ENCODE measurements at places on chromosomes 3 and 15. TPM values are rescaled to one million over a fixed set of nuclear protein-coding genes. Genes with fewer than 3 reads are reported as not detected.

PPARG gene
- 14.7 TPM for total RNA-seq

TRAT1 gene
- total RNA-seq = not detected

MST1R gene
- 5.6 TPM for total RNA-seq

HHATL gene
- not detected for total RNA-seq

GOLGA6L10 gene
- 1.2 TPM for total RNA-seq

CLSTN2 gene
- 3.0 TPM for total RNA-seq

CDCP1 gene
- total RNA-seq = 53.5 TPM

TGM4 gene
- total RNA-seq = not detected

ACP3 gene
- total RNA-seq = not detected

POLQ gene
- total RNA-seq = 9.2 TPM

GHSR gene
- not detected for total RNA-seq

FBLN2 gene
- total RNA-seq = 1.1 TPM

SH2D7 gene
- total RNA-seq = not detected

IL16 gene
- total RNA-seq = 0.12 TPM

ATP13A5 gene
- not detected for total RNA-seq

LRRIQ4 gene
- not detected for total RNA-seq

DNA sequence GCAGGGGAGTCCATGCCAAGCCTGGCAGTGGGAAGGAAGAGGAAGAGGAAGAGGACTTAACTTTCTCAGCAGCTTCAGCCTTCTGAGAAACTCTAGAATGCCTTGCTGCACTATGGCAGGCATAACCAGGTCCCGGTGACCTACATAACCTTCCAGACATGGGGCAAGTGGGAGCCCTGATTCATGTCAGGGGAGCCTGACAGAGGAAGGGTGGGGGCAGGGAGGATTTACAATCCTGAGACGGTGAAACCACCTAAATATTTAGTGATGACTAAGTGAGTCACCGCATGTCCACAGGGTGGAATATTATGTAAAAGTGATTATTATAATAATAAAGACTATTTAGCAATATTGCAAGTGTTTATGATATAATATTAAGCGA, 46.7 kb downstream of the AMOTL2 start:
- DNase-seq = no peak

GRCh38 chr3:79018671-79019136, 749.1 kb downstream of the ROBO1 start:
- DNase-seq = no peak

GRCh38 chr15:77607894-77608261, 24.8 kb downstream of the LINGO1 start:
- no peak for DNase-seq

DNA sequence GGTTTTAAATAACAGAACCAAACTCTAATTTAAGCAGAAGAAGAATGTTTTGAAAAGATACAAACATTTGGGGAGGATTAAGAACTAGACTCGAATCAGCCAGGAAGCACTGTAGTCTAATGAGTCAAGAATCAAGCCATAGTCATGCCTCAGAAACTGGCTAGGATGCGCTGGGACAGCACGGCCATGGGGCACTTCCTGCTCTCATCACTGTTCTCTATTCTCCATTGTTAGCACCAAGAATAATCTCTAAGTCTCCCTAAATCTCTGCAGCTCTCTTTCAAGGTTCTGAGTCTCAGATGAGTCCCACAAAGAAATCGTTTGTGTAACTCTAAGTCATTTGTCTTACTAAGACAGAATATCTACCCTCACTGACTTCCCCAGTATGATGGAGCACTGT, 399.0 kb upstream of the KCNMB2 start:
- no peak for DNase-seq

GRCh38 chr15:36696196-36696595, 116.8 kb downstream of the CDIN1 start:
- DNase-seq = no peak

GRCh38 chr15:93121107-93121506, 32.1 kb upstream of the RGMA start:
- DNase-seq = no peak

DNA sequence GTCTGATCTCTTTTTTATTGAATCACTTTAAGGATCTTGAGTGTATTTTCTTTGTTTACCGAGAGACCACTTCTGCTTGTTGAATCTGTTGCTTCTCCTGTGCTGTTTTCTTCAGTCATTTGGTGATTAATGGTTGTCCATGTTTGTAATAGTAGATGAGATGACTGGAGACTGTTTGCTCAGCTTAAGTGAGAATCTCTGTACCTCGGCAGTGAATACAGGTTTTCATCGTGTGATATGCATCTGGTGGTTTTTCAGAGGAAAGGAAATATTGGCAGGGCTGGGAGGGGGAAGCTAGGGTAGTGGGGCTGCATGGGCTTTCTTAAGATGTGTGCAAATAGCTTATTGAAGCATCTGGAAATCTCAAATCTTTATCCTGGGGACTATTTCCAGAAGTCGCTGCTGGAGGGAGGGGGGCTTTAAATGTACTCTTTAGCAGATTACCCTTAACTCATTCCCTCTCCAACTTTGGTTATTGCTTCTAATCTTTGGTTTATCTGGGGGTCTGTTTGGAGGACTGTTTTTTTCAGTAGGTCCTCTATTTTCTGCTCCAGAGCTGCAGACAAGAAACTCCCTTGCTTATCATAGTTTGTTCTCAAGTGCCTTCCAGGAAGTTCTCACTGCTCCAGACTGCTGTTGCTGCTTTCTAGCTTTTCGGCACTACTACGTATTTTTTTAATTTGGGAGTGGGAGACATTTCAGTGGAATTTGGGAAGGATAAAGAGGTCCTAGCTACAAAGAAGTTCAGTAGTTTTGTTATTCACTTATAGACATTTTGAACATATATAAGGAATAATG, 19.4 kb downstream of the CMTM8 start:
- DNase-seq = no peak

- no peak for DNase-seq
Measured at GRCh38 chr15:71282076-71282475, 166.8 kb downstream of the THSD4 start.

DNA sequence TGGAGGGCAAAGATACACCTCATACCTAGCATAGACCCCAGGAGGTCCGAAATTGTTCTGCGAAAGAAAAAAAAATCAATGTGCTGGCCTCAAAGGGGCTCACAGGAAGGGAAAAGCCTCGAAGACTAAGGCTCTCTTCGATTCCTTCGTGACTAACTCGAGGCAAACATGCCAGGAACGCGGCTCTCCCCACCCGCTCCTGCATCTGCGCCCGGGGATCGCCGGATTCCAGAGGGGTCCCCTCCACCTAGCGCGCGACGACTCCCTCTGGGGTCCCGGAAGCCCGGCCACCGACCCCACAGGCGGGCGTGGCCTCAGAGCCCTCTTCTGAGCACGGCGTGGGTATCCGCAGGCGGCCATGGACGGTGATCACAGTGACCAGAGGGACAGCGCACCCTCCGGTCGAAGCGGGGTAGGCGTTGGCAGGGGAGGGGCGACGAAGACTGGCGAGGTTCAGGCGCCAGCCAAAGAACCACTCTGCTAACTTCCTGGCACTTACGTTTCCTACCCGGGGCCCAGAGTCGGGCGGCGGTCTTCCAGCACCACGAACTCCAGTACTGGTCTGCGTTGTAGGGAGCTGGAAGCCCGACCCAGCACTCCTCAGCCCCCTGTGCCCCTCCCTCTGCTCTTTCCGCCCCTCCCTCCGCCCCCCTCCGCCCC, 515 bp upstream of the EIF3J start:
- peak; percentile 33 for DNase-seq

DNA sequence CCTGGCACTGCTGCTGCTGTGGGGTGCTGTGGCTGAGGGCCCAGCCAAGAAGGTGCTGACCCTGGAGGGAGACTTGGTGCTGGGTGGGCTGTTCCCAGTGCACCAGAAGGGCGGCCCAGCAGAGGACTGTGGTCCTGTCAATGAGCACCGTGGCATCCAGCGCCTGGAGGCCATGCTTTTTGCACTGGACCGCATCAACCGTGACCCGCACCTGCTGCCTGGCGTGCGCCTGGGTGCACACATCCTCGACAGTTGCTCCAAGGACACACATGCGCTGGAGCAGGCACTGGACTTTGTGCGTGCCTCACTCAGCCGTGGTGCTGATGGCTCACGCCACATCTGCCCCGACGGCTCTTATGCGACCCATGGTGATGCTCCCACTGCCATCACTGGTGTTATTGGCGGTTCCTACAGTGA, 2.1 kb downstream of the GRM2 start:
- DNase-seq = no peak

- no peak for DNase-seq
Measured at GRCh38 chr3:39903253-39903652, 93.8 kb downstream of the MYRIP start.

- DNase-seq = no peak
Measured at GRCh38 chr15:44093836-44094235, 101.2 kb downstream of the FRMD5 start.

DNA sequence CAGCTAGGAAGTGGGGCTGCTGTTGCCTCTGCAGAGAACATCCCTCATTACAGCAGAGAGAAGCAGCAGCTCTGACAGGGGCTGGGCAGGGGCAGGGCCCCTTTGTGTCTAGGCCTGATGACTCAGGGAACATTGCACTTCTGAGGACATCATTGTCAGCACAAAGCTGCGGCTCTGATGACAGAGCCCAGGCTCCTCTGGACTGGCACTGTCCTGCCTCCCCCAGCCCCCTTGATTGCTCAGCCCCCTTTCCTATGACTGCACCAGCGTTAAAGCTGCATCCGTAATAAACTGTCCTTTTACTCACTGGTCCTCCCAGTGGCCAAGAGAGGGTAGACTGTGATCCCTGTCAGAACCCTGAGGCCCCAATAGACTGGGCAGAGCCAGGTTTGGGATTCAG, 18.3 kb downstream of the TRH start:
- DNase-seq = no peak

- no peak for DNase-seq
Measured at GRCh38 chr3:141285570-141285969, 53.9 kb downstream of the PXYLP1 start.

GRCh38 chr3:32958509-32958908, 7.1 kb downstream of the CCR4 start:
- DNase-seq = no peak

DNA sequence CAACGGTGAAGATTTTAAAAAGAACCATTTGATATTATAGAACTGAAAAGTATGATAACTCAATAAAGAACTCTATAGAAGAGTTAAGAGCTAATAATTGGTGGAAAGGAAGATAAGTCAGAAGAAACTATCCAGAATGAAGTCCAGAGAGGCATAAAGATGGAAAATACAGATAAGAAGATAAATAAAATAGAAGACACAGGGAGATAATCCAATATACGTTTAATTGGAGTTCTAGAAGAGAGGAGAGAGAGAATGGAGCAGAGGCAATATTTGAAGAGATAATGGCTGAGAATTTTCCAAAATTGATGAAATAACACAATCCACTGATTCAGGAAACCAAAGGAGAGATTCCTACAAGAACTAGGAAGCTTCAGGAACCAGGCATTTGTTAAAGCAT, 49.8 kb upstream of the EPHB3 start:
- no peak for DNase-seq

DNA sequence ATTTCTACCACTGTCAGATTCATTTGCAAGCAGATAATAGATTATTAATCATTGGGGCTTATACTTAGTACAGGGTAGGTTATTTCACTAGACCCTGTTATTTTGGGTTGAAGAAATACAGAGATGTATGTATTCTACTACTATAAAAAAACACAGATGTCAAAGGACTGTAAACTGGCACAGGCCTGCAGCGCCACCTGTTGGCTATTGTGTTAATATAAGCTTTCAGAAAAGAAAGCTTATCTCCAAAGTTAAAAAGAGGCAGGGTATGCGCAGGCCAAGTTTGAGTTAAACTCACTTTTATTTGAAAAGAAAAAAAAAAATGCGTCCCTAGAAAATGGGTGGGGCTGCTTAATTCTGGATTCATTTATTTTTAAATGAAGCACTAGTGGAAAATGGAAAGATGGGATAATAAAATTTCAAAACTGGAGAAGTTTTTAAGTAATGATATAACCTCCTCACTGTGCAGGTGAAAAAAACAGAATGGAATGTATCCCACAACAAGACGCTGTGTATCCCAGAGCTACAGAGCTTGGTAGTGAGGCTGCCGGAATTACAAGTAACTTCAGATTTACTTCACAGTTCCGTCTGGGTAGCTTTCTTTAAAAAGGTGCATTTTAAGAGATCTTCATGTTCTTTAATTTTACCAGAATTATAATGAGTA, 407.2 kb upstream of the TGFBR2 start:
- DNase-seq = no peak

GRCh38 chr15:66394472-66394871, 7.8 kb downstream of the MAP2K1 start:
- no peak for DNase-seq

- no peak for DNase-seq
Measured at GRCh38 chr3:64956711-64957325, 269.0 kb upstream of the ADAMTS9 start.

- no peak for DNase-seq
Measured at GRCh38 chr15:81314378-81314777, 9.6 kb downstream of the STARD5 start.

DNA sequence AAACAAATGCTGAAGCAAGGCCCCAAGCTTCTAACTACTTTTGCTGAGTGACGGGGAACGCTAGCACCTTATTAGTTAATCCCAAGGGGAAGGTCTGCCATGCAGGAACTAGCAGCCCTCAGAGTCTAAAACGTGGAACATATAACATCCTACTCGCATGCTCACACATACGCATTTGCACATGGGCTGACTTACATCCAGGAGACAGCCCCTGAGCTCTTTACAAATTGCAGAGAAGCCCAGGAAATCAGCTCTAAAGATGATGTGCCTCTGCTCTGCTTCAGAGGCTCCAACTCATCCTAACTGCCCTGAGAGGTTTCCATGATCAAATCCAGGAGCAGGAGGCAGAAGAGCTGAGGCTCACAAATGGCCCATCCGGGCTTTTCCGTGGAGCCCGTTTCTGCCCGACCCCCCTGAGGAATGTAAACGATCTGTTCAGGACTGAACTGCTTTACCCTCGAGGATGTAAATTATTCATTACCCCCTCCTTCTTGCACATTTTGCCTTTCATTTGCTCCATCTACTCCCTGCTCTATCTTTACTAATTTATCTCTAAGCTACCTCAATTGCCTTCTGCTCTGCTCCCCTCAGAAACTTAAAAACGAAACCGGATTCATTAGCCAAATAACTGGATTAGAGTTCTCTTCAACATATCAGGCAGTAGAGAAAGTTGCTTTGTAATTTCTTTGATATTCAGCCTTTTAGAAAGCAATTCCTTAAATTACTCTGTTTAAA, 141.9 kb upstream of the CCDC54 start:
- DNase-seq = peak; percentile 29

Measured in epithelial cell of proximal tubule (primary cell).